H4 (cell line): ENCODE measurements at places on chromosomes 4 and X. TPM values are rescaled to one million over a fixed set of nuclear protein-coding genes. Genes with fewer than 3 reads are reported as not detected.

DNA sequence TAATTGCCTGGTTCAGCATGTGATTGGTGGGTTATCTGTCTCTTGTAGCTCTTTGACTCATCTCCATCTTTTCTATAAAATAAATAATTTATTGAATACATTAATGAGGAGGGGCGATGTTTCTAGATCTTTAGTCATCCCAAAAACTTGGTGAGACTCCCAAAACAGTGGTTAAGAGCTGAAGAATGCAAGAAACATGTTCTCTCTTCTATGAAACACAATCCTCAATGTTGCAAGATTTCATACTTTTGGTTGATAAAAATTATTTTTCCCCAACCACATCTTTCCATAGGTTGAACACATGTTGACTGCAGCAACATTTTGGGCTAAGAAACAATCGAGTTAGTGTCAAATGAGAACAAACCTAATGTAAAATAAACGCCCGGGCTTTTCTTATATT lies 1.2 kb upstream of the TMEM47 start:
- no peak for DNase-seq

DNA sequence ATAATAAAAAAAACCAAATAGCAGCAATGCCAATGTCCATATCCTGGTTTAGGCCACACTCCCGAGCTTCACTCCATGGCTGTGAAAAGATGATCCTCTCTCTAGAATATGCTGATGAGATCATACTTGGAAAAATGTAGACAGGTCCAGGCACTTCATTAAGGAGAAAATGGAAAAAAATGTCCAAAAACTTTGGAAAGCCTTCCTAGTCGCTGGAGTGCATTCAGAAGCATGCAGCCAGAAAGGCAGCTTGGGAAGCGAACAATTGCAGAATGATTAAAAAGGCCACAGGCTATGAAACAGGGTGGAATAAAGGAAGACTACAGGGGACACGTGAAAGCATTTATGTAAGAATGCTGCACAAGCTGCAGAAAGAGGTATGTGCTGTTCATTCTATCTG lies 165.6 kb upstream of the HCCS start:
- no peak for DNase-seq

GRCh38 chr4:104901438-104901837 lies 245.2 kb upstream of the TET2 start:
- DNase-seq: peak; percentile 62

DNA sequence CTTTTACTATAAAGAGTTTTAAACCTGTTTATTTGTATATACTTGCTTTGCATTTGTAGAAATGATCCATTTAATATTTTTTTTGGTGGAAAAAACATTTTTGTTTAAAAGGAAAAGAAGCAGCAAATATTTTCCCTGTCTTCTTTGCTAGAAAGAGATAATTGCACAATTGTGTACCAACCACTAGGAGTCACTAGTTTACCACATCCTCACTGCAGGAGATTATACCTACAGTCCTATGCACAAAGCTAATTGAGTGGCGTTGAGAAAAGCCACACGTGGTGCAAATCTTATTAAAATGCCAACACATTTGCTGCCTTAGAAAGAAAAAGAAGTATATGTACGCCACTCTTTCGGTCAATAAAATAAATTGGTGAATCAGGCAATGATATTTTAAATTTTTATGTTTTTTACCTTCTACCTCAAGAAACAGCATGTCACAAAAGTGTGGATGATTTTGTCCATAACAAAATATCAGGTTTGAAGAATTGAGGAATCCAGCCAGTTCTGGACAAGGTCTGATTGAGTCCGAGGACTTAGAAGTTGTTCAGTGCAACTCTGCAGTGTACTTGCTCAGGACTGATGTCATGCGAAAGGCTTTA lies 102.9 kb downstream of the GRXCR1 start:
- DNase-seq: peak; percentile 58

- DNase-seq: no peak
Observed at GRCh38 chr4:102869569-102870197, 891 bp downstream of the CISD2 start.

DNA sequence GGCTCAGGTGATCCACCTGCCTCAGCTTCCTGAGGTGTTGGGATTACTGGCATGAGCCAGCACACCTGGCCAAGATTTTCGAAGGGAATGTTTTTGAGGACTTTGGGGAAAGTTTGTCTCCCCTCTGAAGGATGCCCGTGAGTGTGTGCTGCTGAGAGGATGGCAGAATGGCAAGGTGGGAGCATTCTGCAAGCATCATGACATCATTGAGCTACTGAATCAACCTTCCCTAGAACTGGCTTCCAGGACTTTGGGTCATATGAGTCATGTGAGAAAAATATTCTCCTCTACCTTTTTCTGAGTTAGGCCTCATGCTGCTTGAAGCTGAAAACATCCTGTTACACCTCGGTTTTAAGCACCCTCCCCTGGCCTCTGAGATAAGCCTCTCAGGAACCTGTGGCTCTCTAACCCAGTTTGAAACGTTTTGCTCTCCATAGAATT lies 31.0 kb downstream of the TMEM131L start:
- no peak for DNase-seq

- no peak for DNase-seq
Observed at GRCh38 chrX:19642241-19643109, 127.2 kb upstream of the MAP3K15 start.

DNA sequence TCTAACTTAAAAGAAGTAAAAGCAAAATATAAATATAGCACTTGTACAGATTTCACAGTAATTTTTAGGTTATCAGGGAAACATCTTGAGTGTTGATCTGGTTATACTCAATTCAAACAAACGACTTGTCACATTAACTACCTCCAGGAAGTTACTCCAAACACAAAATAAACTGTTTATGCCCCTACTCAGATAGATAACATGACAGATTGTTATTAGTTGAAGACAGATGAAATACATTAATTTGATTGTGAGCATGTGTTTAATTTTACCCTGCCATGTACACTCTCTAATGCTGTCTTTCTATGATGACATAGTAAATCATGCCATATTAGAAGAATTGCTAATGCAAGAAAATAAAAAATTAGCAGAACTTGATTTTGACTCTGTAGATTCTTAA lies 88.0 kb downstream of the RAB28 start:
- DNase-seq: no peak

DNA sequence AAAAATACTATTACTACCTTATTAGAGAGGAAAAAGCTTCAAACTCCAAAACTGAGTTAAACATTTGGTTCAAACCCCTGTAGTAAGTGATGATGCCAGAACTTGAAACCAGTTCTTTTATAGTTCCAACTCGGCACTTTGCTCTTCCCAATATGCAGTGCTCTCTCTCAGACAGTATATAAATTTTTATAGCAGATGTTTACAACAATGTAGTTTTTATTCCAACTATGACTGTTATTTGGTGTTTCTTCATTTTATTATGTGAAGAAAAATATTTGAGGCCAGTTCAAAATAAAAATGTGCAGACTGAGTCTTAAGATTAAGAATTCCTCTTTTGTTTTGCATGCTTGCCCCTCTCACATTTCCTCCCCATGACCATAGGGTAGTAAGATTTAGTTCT lies 2.9 kb upstream of the PPP4R3C start:
- no peak for DNase-seq

- no peak for DNase-seq
Observed at GRCh38 chr4:134465417-134465816, 263.8 kb upstream of the PABPC4L start.

DNA sequence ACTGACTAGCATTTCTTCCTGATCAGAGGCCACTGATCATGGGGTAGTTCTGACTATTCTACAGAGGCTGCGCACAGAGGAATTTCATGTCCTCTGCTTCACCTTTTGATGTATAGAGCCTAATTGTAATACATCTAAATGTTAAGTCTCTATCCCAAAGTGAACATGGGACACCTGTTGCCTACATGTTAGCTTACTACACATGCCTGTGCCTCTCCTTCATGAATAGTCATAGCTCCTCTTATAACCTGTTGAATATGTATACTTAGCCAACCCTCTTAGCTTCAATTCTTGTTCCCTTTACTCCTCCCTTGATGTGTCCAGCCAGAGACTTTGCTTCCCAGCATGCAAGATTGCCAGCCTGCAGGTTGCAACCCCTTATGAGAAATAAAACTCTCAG lies 9.6 kb upstream of the THOC2 start:
- no peak for DNase-seq

DNA sequence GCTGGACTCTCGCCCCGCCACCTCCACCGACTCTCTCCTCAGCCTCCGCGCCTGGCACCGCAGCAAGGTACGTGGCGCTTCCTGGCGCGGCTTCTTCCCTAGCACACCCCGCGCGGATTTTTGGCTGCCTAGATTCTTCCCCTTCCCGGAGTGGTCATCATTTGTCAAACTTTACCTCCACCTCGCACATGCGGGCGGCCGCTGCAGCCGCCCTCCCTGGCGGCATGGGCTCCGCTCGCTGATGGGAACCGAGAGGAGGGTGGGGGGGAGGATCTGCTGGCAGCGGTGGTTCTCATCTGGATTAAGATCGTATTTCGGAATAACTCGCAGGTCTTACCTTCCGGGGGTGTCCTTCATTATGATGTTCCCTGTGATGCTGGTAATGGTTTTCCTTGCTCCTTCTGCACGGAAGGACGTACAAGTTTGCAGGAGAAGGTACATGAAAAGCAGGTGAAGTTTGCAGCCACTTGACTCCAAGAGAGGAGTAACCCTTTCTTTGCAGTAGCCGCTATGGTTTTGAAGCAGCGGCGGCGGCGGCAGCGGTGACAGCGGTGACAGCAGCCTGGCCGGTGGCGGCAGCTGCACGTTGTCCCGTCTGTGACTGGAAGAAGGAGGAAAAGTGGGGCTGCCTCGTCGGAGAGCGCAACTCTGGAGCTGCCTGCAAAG lies 2183.9 kb upstream of the TENM3 start:
- DNase-seq: no peak

DNA sequence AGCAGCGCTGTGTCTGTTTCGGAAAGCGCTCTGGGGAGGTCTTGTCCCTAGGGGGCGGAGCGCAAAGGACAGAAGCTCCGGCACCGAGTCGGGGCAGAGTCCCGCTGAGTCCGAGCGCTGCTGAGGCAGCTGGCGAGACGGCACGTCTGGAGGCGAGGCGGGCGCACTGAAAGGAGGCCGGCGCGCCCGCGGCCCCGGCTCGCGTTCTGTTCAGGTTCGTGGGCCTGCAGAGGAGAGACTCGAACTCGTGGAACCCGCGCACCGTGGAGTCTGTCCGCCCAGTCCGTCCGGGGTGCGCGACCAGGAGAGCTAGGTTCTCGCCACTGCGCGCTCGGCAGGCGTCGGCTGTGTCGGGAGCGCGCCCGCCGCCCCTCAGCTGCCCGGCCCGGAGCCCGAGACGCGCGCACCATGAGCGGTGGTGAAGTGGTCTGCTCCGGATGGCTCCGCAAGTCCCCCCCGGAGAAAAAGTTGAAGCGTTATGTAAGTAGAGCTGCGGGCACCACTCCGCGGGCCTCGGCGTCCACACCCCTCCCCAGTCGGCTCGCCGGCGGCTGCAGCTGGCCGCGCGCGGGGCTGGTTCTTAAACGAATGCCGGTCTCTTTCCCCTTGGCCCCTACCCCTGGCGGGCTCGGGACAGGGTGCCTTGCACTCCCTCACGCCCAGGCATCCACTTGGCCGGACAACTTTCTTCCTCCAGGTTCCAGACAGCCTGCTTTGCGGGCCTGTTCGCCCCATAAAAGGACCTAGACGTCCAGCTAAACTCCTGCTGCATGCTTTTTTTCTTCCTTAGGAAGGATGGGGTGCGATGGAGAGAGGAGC lies at the start of gene GAB1:
TSS of gene GAB1 (plus strand) at position 96 of the 819 bp plus-strand sequence. CDS start at position 409, 313 bp downstream.
- DNase-seq: peak; percentile 77

DNA sequence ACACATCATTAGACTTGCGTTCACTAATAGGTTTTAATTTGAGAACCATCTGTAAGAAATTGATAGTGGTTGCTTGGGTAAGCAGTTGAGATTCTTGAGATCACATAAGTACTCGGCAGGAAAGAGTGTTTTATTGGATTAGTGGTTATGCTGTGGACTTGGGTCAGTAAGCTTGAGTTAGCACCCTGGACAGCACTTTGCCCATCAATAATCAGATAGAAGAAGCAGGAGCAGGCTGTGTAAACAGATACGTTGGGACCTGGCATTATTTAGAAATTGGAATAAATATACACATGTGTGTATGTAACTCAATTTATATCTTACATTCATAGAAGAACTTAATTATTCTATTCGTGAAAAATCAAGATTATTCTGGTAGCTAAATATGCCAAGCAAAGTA lies 357.5 kb upstream of the SMIM31 start:
- DNase-seq: no peak

- no peak for DNase-seq
Observed at GRCh38 chr4:106687026-106687425, 318.4 kb upstream of the GIMD1 start.

- DNase-seq: no peak
Observed at GRCh38 chrX:100687546-100687945, 43.5 kb downstream of the SRPX2 start.

- DNase-seq: no peak
Observed at GRCh38 chr4:48046059-48046458, 29.5 kb downstream of the NIPAL1 start.

DNA sequence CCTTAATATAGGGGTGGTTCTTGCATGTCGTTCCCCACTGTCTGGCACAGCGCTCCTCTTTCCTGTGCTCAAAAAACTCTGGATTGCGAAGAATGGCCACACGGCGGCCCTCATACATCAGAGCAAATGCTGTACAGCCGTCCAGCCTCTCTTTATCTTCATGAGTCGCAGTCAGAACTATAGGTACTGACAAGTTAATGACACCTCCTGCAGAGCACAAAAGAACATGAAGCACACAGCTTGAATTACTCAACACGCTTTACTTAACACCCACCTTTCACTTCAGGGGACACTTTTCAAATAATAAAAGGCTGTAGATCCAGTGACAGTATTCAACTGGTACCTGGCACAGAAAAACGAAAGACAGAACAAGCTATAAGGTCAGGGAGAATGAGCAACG lies 65.3 kb downstream of the PAPSS1 start:
- no peak for DNase-seq

- DNase-seq: no peak
Observed at GRCh38 chr4:186227221-186227620, at the start of gene KLKB1. Gene KLKB1, plus strand, starts transcription at chr4:186227507. Its CDS starts 689 bp downstream, at chr4:186228196.

DNA sequence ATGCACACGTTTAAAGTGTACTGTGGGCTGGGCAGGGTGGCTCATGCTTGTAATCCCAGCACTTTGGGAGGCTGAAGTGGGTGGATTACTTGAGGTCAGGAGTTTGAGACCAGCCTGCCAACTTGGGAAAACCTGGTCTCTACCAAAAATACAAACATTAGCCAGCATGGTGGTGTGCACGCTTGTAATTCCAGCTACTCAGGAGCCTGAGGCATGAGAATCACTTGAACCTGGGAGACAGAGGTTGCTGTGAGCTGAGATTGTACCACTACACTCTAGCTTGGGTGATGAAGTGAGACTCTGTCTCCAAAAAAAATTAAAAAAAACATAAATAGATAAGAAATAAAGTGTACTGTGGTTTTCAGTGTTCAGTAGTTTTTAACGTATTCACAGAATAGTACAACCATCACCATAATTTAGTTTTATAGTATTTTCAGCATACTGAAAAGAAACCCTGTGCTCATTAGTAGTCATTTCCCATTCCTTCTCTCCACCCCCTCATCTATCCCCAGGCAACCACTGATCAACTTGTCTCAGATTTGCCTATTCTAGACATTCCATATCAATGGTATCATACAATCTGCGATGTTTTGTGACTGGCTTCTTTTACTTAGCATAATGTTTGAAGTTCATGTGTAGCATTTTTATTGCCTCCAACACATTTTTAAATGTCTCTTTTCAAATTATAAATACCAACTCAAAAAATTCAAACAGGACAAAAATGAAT lies 19.1 kb downstream of the SLAIN2 start:
- no peak for DNase-seq

USP27X gene
- total RNA-seq: 1.1 and 3.5 TPM in 2 replicates

GPC3 gene
- 0.06 TPM in 1 of 2 replicates, not detected in the other for total RNA-seq

MAGEA4 gene
- total RNA-seq: not detected in 2 replicates

CAMK2D gene
- total RNA-seq: 22.6 and 27.6 TPM in 2 replicates

SAGE1 gene
- not detected in 2 replicates for total RNA-seq

STPG2 gene
- total RNA-seq: not detected in 2 replicates

WDFY3 gene
- total RNA-seq: 13.9 and 23.4 TPM in 2 replicates

CHRNA9 gene
- total RNA-seq: 0.85 and 1.4 TPM in 2 replicates

RXFP1 gene
- not detected in 2 replicates for total RNA-seq

LRPAP1 gene
- 257 and 281 TPM in 2 replicates for total RNA-seq
